Ovary (tissue), 10 donors: ENCODE measurements at places on chromosomes 3 and 15.

DNA sequence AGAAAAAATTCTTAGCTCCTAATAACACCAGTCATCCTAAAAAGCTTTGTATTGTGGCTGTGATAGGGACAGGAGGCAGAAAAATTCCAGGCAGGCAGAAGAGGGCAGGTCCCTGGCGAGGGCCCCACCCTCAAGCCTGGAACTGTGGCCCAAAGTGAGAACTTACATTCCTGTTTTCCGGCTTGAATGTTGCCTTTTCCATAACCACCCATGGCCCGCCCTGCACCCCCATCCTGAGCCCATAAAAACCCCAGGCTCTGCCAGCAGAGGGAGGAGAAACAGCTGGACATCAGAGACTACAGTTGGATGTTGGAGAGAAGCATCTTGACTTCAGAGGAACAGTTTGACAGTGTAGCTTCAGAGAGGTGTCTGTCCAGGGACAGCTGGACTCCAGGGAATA is 37.3 kb downstream of the SLCO2A1 start:
- no peak for DNase-seq

- DNase-seq = no peak
These were observed 50.1 kb downstream of the LYSMD4 start for GRCh38 chr15:99683000-99683670.

DNA sequence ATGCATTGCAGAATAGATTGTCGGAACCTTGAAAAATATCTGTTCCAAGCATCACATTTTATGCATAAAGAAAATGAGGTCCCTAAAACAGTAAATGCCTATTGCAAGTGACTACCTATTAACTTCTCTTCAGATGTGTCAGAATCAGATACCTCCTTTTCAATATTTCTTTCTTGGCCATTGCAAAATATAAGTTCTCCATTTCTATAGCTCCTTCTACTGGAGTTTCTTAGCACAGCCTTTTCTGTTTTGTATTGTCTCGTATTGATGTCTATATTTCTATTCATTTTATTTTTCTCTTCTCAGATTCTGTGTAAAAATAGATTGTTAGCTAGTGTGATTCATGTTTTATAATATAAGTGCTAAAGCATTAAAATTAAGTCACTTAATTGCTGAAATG is 63.4 kb downstream of the PPARG start:
- DNase-seq = no peak

- no peak for DNase-seq
These were observed 75.7 kb upstream of the TNFSF10 start for GRCh38 chr3:172598904-172599303.

DNA sequence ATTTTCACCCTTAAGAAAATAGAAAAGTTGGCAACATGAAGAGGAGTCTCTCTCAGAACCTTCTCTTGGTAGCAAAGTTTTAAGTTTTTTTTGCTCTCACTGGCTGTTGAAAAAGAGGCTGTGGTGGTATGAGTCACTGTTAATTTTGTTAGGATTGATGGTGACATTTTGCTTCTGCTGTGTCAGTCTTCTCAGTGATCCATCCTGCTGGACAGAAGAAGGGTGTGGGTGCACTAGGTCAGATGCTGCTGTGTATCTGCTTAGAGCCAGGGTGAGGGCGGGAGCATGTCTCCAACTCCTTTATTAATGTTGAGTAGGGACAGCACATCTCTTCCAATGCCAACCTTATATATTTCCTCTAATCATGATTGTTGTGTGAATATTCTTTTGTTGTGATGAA is 369.5 kb downstream of the FEZF2 start:
- DNase-seq = no peak

GRCh38 chr15:70698836-70699390 is 64.4 kb downstream of the UACA start:
- DNase-seq = no peak

DNA sequence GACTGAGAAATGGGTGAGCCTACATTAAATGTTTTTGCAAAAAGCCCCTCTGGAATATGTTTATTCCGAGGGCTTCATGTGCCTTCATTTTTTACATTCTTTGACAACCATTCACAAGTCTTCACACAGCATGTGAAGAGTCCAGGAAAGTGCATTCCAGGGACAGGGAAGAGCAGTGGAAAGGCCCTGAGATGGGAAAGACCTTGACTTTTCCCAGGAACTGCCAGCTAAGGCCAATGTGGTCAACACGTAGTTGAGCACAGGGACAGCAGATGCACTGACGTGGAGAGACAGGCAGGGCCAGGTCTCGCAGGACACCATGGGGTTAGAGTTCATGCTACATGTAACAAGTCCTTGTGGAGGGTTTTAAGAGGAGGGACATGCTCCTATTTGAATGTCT is 21.7 kb downstream of the SSR3 start:
- DNase-seq = no peak

DNA sequence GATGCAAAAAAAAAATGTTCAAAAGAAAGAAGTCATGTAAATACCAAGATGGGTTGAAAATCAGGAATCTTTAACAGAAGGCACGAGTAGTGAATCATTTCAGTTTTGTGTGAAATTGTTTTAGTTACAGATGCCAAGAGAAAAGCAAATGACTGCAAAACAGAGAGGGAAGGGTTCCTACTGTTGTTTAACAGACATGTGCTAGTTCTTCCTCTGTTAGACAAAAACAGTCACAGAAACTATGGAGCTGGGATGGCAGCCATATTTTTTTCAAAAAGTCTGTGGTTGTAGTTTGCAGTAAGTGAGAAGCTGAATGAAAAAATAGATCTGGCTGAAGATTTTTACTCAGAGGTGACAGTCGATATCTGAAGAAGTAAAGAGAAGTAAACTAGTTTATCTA is 511.9 kb downstream of the ZIC1 start:
- DNase-seq = no peak

DNA sequence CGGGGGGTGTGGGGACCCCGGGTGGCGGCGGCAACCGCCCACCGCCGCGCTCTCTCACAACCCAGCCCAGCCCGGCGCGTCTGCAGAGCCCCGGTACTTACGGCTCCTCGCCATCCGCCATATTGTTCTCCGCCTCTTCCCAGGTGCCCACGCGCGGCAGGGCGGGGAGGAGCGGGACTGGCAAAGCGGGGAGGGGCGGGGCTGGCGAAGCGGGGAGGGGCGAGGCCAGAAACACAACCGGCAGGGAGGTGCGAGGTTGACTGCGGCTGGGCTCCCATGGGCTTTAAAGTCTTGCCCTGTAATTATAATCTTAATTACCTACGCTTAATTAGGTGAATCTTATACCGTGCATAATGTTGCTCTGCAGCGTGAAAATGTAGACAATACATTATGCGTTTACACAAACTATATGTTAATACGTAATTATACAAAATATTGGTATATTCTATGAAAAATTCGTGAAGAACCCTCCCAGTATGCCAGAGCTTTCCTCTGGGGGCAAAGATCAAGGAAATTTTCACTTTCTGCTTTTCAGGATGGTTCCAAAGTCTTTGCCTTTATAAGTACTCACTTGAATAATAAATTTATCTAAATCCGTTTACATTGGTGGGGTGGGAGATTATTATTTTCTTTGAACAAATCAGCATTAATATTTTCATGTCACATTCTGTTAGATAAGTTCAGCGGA is at the start of gene UBA3:
Gene UBA3, minus strand, starts transcription at position 133 of the 688 bp plus-strand sequence. Its CDS starts 12 bp downstream, at position 121.
- DNase-seq = peak; percentile 92

- DNase-seq = no peak
These were observed 58.0 kb upstream of the ATP2B2 start for GRCh38 chr3:10563396-10563795.

GRCh38 chr3:101281521-101282030 is 38.8 kb downstream of the IMPG2 start:
- no peak for DNase-seq
